ENCODE measurements at places on chromosomes 7 and 10. TPM values are rescaled to one million over a fixed set of nuclear protein-coding genes. Genes with fewer than 3 reads are reported as not detected.

The GJD4 gene
- total RNA-seq, result not detected

The PRKAR2B gene
- total RNA-seq, result 1.3 TPM

The BMPER gene
- not detected for total RNA-seq

The ACSL5 gene
- total RNA-seq, result 33.7 TPM

The PDCD11 gene
- total RNA-seq, result 63.7 TPM

The ZNF138 gene
- 11.7 TPM for total RNA-seq

Data from activated CD8-positive, alpha-beta T cell treated with anti-CD3 and anti-CD28 coated beads for 36 hours (primary cell).